ENCODE measurements at places on chromosomes 1 and 21. TPM values are rescaled to one million over a fixed set of nuclear protein-coding genes. Genes with fewer than 3 reads are reported as not detected.

PLPPR5 gene
- polyA plus RNA-seq: not detected

C1orf74 gene
- 1.4 TPM for polyA plus RNA-seq

SPRR3 gene
- polyA plus RNA-seq: 0.50 TPM

OR2L8 gene
- polyA plus RNA-seq: not detected

C1QTNF12 gene
- polyA plus RNA-seq: 0.36 TPM

CEP350 gene
- 6.8 TPM for polyA plus RNA-seq

LCE1C gene
- polyA plus RNA-seq: not detected

HPCAL4 gene
- 2.8 TPM for polyA plus RNA-seq

SLC30A10 gene
- polyA plus RNA-seq: not detected

DNA sequence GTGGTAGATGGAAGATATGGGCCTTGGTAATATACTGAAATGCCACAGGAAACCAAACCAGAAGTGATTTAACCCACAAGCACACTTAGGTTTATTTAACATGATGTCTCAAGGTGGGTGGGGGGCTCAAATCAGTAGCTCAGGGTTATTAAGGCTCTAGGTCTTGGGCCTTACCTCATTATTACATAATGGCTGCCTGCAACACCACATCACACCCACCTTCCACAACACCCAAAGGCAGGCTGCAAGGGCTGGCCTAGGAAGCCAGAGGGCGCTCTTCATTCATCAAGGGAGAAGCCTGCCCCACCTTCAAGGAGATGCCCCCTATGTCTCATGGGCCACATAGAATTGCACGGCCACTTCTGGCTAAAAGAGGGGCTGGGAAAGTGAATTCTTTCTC lies 6.0 kb downstream of the TFF1 start:
- DNase-seq: no peak

GRCh38 chr1:61224609-61225008 lies 142.2 kb downstream of the NFIA start:
- DNase-seq: no peak

- DNase-seq: no peak
Measured at GRCh38 chr1:42966688-42967612, 8.3 kb upstream of the SLC2A1 start.

DNA sequence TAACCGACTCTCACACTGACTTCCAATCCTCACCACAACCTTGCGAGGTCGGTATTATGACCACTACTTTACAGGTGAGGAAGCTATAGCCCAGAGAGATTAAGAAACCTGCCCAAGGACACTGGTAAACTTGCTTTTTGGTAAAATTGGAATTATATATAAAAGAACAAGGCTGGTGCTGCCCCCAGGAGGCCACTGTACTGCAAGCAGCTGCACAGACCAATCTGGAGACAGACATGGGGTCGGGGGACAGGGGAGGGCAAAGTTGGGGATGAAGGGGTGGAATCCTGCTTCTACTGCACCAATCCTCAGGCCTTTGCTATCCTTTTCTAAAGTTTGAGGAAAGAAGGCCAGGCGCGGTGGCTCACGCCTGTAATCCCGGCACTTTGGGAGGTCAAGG lies 280.8 kb downstream of the SPATA17 start:
- peak; percentile 50 for DNase-seq

DNA sequence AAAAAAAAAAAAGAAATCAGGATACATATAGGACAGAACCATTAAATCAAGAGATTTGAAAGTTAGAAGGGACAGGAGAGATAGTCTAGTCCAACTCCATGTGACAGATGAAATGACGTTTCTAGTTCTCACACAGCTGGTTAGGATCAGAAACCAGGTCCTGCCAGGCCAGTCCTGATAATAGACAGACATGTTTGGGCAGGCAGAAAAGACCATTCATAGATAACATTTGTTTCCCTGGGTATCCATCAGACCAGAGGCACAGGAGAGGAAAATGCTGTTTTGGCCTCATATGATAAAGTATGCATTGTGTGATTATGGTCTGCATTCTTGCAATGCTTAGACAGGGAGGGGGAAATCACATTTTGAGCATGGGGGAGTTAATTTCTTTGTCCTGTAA lies 29.3 kb downstream of the ZBTB8B start:
- no peak for DNase-seq

- DNase-seq: no peak
Measured at GRCh38 chr21:37232274-37233018, 34.7 kb downstream of the VPS26C start.

DNA sequence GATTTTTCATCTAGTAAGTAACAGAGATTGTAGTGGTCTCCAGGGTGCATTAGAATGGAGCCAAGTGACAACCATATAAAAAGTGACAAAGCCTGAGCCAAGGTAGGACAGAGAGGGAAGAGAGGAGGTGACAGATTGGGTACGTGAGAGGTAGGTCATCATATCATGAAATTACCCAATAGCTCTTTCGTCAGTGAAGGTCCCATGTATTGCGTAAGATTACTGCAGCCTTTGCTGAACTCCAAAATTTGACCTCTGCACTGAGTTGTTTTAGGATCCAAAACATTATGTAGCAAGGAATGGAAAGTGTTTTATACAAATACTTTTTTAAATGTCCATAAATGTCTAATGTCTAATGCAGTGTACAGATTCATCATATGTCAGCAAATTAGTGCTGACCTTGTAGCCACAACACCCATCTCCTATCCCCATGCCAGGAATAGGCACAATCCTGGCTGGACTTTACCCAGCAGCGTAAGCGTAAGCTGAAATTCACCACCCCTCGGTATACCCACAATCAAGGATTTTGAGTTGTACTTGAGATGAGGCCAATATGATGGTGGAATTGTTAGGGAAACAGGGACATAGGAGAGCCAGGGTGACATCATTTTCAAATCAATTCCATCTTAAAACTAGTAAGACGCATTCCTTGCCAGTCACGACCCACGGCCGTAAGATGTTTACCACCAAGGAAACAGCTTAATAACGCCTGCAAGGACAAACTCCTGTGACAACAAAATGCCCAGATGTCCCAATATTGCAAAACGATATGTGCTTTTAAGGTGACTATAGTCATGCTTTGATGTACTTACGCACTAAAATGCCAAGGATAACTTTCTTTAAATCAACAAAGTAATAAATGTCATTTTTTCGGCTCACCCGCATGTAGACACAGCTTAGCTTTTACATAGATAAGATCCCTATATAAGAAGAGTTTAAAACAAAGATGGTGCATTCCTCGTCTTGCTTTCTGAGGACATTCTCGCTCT lies 38.1 kb upstream of the GREM2 start:
- no peak for DNase-seq

GRCh38 chr1:46652321-46653100 lies 15.7 kb downstream of the ATPAF1 start:
- no peak for DNase-seq

DNA sequence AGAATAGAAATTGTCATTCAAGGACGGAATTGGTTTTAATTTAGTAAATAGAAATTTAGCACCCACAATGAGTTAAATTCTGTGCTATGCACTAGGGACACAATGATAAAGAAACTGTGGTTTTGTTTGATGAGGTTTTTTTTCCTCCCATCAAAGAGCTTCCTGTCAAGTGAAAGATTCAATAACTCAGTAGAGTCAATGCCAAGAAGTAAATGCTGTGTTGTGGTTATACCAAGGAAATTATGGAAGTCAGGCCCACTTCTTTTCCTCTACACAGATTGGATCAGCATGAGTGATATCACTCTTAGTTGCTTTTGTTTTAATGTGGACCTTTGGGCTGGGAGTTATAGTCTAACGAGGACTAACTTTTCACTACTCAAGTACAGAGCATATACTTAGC lies 1269.6 kb upstream of the ADGRL2 start:
- no peak for DNase-seq

DNA sequence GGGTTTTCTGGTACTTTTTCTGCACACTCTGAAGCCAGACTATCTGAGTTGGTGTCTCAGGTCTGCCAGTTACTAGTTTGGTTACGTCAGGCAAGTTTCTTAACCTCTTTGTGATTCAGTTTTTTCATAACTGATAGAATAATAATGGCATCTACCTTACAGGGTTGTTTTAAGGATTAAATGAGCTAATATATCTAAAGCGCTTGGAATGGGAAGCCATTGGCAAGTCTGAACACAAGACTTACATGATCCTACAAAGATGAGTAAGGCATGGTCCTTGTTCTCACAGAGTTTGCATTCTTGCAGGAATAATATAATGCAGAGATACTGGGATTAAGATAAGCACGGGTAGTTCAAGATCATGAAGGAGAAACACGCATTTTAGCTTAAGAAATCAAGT lies 9.2 kb upstream of the DENND2D start:
- no peak for DNase-seq

- no peak for DNase-seq
Measured at GRCh38 chr1:73475316-73475870, 722.6 kb downstream of the LRRIQ3 start.

DNA sequence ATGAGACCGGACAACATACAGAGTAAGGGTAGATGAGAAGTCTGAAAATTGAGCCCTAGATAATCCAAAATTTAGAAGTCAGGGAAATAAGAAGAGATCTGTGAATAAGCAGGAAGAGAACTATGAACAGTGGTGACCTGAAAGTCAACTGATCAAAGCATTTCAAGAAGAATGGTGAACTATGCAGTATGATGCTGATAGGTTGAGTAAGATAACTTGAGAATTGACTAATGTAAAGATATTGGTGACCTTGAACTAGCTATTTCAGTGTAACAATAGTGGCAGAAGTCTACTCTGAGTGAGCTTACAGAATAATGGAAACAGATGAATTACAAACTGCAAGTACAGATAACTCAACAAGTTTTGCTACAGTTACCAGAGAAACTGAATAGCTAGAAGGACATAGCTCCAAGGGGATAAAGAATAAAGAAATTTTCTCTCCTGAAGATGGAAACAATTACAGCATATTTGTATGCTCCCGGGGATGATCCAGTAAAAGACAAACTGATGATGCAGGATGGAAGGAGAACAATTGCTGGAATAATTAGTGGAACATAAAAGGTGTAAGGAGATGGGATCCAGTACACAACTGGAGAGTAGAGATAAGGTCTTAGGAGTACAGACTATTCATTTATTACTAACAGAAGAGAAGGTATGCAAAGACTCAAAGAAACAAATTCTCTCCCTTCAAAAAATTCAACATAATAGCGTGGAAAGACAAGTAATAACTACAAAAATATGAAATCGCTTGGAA lies 10.9 kb downstream of the NRDC start:
- DNase-seq: no peak

GRCh38 chr1:149965440-149965839 lies 28.8 kb upstream of the MTMR11 start:
- DNase-seq: no peak

DNA sequence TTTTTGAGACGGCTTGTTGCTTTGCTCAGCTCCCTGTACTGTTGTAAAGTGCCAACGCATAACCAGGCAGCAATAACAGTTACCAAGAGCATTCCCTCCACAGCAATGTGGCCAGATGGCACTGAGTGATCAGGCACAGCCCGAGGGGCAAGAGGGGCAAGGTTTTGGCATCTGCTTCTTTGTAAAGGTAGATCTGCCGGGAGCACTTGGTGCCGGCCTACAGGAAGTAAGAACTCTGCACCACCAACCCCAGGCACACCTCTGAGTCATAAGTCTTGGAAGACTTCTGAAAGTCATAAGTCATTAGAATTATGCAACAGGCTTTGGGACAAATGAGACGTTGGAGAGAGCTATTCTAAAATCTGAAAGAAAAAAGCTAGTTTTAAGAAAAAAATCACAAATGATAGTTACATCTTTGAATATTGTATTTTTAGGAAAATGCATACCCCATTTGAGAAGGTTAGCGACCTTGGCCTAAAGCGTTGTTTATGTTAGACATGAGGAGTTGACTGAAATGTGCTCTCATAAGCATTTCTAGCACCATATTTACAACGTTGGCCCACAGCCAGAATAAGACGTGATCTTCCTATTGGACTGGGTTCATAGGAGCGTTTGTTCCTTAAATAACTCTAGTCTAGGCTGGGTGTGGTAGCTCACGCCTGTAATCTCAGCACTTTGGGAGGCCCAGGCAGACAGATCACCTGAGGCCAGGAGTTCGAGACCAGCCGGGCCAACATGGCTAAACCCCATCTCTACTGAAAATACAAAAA lies 37.7 kb upstream of the MAP10 start:
- DNase-seq: no peak

DNA sequence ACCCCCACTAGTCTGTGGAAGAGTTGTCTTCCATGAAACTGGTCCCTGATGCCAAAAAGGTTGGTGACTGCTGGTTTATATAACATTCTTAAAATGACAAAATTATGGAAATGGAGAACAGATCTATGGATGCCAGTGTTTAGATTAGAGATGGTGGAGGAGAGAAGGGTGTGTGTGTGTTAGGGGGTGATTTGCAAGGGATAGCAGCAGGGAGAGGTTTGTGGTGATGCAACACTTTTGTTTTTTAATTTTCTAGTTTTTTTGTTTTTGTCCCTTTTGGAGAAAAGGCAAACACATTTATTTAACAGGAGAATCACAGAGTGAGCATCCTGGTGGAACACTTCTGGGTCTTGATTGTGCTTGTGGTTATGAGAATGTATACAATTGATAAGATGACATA lies 143.8 kb downstream of the RPS6KC1 start:
- DNase-seq: no peak

DNA sequence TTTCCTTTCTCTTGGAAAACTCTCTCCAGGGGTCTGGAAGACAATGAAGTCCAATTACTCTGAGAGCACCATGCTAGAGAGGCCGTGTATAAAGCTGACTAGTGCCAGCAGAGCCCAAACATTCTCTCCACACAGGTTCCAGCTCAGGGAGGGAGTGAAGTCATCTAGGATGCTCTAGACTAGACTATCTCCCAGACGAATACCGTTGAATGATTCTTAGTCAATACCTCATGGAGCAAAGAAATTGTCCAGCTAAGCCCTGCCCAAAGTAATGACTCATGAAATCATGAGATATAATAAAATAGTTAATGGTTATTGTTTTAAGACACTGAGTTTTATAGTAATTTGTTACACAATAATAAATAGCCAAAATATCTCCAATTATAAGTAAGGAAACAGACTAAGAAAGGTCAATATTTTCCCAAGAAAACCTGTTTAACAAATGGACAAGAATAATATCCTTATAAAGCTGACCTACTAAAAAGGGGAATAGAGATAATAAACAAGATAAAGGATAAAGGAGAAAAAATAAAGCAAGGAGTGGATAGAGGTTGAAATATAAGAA lies 163.9 kb upstream of the LRRC7 start:
- DNase-seq: no peak

- no peak for DNase-seq
Measured at GRCh38 chr1:113007706-113008364, 51.8 kb upstream of the SLC16A1 start.

DNA sequence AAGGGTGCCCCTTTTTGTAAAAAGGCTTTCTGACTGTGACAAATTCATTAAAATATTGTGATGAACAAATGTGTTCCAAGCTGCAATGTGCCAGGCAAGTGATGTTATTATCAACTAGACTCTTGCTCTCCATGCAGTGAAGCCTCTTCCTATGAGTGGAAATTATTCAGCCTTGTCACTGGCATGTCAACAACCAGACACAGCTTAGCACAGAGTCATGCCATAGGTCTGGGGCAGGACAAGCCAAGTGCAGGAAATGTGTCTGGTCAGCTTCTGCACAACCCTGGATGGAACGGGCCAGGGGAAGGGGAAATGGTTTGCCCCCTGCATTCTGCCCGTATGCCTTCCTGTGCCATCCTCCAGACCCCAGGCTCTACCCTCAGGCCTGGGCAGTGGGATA lies 27.4 kb upstream of the GJA5 start:
- no peak for DNase-seq

GRCh38 chr1:171817511-171818265 lies 23.6 kb upstream of the DNM3 start:
- no peak for DNase-seq

- DNase-seq: no peak
Measured at GRCh38 chr1:244802556-244803239, 32.8 kb upstream of the COX20 start.
